ENCODE measurements at places on chromosomes 5 and 9. TPM values are rescaled to one million over a fixed set of nuclear protein-coding genes. Genes with fewer than 3 reads are reported as not detected.

The ZNF622 gene
- 28.7 TPM for total RNA-seq

The HMCN2 gene
- not detected for total RNA-seq

DNA sequence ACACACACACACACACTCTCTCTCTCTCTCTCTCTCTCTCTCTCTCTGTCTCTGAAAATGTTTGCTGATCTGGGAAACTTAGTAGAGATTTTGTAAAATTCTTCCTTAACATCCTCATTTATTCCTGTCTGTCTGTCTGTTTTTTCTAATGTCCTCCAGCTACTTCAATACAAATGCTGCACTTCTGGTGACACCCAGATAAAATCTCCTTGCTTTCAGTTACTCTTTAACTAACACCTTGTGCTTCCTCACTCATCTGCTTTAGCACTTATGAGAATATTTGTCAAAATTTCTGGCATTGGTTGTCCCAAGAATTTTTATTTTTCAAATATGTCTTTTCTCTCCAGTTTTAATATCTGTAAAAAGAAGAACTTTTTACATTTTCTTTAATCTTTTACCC lies 35.0 kb upstream of the ARRDC3 start:
- no peak for DNase-seq

GRCh38 chr5:132387640-132388117 lies 18.2 kb downstream of the SLC22A5 start:
- DNase-seq, result no peak

DNA sequence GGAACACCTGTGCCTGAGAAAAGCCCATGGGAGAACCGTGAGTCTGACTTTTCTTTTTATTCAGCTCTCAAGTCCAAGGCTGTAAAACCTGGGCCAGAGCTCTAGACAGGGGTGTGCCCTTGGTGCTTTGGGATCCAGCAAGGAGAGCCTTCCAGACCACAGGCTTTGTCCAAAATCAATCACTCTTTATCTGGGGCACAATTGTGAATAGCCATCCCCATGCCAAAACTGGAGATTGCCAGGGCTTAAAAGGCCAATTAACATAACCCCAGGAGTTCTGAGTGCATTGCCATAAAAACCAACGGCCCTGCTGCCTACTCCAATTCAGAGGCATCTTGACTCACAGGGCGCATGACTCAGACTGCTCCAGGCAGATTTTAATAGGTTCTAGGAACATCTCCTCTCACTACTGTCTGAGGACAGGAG lies 391.8 kb downstream of the ARHGEF28 start:
- no peak for DNase-seq

DNA sequence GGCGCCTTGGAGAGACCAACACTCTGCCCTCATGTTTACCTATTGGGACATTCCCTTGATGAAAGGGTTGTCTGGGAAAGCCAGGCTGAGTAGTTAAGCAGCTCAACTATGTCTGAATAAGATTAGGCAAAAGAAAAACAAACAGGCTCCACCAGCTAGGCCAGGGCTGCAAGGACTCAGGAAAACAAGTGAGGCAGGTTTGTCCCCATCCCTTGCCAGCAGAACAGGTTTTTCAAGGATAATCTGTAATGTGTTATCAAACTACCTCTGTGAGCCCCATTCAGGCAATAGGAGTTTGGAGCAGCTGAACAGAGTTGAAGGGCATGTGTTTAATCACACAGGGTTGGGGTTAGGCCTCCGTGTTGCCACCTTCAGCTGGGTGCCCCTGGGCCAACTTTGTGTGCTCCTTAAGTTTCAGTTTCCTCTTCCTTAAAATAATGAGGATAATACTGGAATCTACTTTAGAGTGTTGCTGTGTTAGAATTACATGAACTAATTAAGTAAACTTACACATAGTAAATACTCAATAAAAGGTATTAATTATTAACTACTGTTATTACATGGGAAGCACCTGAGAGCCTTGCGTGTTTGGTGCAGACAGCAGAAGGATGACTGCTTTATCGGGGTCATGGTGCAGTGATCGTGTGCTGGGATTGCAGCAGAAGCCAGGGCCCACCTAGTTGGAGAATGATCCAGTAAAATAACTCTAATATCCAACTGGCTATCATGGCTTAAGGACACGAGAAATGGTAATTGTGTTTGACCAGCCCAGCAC lies 72.1 kb upstream of the ATP10B start:
- no peak for DNase-seq

GRCh38 chr5:14204785-14205321 lies 61.7 kb downstream of the TRIO start:
- no peak for DNase-seq

Data from activated CD4-positive, alpha-beta T cell treated with anti-CD3 and anti-CD28 coated beads, Interleukin-2, amount 10 ng/mL, durations not matched to agents 7 days and 5 days (primary cell).